Left cardiac atrium (tissue), 4 donors: ENCODE measurements at places on chromosomes 6 and 20.

- DNase-seq, result no peak
Measured at GRCh38 chr20:45343532-45344167, 4.6 kb downstream of the SDC4 start.

GRCh38 chr6:12748411-12748810, 31.8 kb downstream of the PHACTR1 start:
- DNase-seq, result no peak

DNA sequence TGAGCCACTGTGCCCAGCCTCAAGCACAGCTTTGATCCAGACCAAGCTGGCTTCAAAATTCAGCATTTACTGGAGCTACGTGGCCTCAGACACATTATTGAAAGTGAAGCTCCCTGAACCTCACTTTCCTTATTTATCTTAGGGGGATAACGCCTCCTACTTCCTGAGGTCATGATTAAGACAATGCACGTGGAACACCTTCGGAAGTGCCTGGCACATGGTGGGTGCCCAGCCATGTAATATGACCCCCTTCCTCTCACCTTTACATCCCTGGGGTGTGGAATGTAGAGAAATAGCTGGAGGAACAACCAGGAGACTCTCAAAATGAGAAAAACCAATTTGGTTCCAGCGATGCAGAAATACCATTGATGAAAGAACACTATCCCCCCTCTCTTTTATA, 1.6 kb upstream of the CLPS start:
- DNase-seq, result no peak

- no peak for DNase-seq
Measured at GRCh38 chr6:111173341-111173740, 86.0 kb downstream of the SLC16A10 start.

DNA sequence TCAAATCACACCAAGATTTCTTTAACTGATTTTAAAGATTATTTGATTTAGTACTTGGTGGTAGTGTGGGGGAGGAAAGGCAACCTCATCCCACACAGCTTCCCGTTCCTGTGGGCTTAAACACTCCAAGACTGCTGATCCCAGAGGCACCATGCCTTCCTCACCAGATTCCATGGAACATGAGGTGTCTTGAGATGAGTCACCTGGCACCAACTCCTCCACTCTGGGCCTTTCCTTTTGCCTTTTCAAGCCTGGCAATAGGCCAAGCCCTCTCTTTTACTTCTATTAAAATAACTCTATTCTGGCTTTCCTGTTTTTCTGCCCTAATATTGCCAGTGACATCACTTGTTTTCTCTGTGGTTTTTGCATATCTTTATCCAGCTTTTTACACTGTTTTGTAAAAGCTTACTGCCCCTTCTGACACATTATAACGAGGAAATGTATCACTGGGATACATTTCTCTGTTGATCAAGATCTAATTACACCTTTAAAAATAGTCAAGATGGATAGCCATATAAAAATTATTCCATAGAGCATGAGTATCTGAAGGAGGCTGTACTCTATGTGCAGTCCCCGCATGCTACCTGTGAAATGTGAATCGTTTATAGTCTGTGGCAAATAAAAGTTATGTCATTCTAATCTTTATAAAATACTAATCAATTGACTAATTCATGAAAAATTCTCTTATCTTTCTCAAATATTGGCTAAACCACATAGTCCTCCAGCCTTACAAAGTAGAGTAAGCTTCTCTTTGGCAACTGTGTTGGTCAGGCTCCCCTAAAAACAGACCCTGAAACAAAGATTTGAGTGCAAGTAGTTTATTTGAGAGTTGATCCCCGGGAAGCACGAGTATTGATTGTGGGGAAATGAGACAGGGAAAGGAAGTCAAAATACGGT, 257.8 kb upstream of the KCNQ5 start:
- DNase-seq, result peak; percentile 25

DNA sequence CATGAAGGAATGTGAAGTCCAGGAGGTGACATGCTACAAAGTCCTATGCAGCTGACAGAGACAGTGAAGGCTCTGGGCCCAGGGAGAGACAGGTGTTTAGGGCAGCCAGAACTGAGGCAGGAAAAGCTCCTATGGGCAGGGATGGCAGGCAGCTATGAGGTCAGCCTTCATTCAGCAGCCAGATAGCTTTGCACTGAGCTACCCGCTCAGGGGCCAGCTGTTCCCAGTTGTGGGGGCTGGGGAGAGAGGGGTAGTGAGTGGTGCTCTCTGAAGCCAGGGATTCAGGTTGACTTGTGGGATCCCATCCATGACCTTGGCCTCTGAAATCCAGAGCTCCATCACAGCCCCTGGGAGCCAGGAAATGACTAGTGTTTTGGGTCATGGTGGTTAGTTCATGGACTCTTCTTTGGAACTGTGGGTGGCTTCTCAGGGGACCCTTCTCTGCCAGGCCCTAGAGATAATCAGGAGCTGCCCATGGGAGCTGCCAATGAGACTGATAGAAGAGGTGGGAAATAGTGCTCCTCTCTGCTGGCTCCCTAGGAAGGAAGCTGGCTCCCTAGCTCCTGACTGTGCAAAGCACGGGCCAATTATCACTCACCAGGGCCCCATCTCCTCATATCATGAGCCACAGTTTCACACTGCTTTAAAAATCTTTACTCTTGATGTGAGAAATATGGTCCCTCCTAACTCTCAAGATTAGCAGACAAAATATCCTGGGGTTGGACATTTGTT, 127.7 kb downstream of the VEGFA start:
- no peak for DNase-seq

DNA sequence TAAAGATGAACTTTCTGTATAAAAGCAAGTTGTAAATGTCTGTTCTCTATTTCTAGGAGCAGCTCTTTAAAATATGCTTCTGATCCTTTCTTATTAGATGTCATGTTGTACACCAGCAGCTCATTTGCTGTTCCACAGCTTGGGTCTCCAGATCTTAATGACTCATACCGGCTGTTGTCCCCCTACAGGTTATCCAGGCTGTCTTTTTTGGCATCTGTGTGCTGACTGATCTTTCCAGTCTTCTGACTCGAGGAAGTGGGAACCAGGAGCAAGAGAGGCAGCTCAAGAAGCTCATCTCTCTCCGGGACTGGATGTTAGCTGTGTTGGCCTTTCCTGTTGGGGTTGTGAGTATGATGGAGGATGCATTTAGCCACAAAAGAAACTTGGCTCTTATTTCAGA, 76.0 kb downstream of the AIG1 start:
- DNase-seq, result no peak

DNA sequence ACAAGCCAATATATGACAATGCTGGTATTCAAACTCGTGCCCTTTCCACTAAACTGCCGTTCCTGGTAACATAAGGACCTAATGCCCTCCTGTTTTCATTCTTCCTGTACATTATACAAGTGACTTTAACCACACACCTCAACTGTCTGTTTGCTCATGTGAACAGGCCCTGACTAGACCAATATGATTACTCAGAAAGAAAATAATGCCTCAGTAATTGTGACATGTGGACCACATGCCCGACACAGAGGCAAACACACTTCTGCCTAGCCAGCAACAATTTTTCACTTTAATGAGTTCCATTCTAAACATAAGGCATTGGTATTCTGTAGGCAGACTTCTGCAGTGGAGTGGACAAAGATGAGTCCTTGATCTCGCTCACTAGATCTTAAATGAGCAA, 30.0 kb downstream of the SLC22A16 start:
- no peak for DNase-seq

DNA sequence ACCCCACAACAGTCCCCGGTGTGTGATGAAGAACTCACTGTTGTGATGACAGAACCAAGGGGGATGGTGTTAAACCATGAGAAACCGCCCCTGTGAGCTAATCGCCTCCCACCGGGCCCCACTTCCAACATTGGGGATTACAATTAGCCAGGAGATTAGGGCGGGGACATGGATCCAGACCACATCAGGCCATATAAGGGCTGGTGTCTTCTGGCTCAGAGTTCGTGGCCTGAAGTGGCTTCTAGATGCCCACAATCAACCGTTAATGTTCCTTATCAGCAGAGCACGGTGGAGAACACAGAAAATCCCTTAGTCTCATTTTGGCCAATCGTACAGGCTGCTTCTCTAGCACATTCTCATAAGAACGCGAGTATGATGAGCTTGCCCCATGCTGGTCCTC, 10.9 kb upstream of the MAS1 start:
- no peak for DNase-seq
